ENCODE measurements at places on chromosomes 5 and 9.

GRCh38 chr5:155750571-155750970 lies 576.4 kb upstream of the SGCD start:
- no peak for DNase-seq

- DNase-seq = peak; percentile 27
These were observed 35.3 kb upstream of the CLPTM1L start for GRCh38 chr5:1380011-1380817.

DNA sequence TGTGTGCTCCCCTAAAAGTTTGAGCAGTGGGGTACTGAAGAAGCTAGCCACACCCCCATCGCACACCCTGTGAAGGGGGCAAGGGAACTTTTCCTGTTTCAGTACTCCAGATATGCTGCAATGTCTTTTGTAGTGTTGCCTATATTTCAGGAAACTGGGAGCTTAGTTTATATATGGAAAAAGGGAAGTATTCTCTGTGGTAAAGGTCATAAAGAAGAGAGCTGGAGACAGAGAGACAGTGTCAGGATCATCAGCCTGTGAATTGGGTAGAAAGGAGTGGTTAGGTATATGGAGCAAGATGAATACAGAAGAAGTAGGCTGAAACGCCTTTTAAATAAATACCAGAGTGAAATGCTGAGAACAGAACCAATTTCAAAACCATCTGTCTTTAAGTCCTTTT lies 82.2 kb upstream of the C9orf72 start:
- no peak for DNase-seq

DNA sequence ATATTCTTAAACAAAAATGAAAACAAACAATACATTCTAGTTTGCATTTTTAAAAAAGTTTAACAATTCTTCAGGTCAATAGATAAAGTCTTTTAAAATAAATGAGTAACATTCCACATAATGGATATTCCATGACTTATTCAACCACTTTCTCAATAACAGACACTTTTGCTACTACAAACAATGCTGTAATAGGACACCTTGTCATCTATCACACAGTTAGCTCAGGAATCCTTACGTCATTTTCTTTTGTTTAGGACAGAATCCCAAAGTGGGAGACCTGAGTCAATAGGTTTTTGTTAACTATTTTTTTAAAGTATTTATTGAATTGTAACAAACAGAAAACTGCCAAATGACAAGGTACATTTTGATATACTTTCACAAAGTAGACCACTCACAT lies 72.5 kb downstream of the CEP120 start:
- DNase-seq = no peak

DNA sequence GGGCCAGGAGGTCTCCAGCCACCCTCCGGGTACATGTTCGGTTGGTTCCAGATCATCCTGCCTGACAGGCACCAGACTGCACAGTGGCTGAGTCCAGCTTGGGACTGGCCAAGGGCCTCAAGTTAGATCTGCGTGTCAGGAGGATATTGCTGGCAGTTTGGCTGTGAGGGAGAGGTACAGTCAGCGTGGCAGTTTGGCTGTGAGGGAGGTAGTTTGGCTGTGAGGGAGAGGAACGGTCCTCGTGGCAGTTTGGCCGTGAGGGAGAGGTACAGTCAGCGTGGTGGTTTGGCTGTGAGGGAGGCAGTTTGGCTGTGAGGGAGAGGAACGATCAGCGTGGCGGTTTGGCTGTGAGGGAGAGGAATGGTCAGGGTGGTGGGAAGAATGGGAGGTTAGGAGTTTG lies 39.0 kb downstream of the CACNA1B start:
- DNase-seq = no peak

GRCh38 chr5:15026944-15027343 lies 155.4 kb upstream of the ANKH start:
- DNase-seq = no peak
